ENCODE measurements at places on chromosomes 13 and 19.

DNA sequence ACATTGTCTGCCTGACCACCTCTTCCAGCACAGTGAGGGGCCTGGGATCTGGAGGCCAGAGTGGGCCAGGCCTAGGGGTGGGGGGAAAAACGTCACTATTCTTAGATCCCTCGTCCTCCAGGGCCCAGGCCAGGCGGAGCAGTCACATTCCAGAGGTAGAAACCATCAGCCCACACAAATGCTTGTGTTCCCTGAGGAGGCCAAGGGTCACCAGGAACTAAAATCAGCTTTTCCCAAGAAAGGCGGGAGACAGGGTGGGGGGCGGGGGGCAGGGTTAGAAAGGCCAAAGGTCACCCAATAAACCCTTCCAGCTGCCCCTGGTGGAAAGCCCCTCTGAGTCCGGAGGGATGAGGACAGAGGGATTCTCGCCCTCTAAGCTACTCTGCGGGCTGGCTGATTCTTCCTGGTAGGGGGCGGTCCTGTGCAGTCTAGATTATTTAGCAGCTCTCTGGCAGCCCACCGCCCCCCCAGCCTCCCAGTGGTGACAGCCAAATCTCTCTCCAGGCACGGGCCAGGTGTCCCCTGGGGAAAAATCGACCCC, 23.5 kb upstream of the CCL25 start:
- no peak for DNase-seq

DNA sequence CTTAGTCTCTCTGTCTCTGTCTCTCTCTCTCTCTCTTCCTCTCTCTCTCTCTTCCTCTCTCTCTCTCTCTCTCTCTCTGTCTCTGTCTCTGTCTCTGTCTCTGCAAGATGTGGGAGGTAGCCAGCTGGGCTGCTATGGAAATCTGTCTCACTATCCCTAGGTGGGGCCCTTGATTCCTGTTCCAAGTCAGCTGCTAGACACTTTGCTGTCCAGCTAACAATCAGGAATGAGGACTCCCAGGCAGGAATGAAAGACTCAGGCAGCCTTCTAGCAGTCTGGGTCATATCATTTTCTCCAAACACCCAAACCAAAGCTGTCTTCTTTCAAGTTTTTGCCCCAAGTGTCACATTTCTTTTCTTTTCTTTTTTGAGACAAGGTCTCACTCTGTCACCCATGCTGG, 23.2 kb downstream of the CATSPERD start:
- DNase-seq, result no peak

GRCh38 chr13:35768551-35768950, 292.1 kb upstream of the MAB21L1 start:
- DNase-seq, result peak; percentile 97

GRCh38 chr19:4357095-4357797, 13.9 kb downstream of the MPND start:
- no peak for DNase-seq

DNA sequence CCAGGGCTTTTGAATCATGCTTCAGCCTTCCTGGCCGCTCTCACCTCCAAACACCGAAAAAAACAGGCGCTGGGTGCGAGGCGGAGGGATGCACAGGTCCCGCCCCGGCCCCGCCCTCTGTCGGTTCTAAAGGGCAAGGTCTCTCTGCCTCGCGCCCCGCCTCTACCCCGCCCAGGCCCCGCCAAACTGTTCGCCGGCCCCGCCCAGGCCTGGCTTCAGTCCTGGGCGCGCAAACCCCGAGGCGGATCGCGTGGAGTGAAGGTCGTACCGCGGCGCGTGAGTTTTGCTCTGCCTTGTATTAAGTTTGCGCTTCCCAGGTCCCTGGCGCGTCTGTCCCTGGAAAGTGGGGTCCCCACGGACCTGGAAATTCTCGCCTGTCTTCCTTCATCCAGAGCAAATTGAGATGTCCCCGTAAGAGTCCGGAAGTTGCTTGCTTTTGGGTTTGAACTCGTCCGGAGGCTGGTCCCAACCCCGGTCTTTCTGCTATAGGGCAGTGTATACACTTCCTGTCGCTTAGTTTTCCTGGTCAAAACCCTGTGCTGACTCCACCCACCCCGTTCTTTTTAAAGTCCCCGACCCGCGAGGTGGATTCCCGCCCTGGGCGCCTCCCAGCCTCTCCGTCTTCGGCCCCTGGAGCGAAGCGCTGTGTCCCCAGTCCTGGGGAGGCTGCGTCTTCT, 8.4 kb downstream of the ZNF808 start:
- peak; percentile 71 for DNase-seq

- peak; percentile 29 for DNase-seq
These were observed 12.0 kb upstream of the NUMBL start for GRCh38 chr19:40702337-40703012.

GRCh38 chr13:80339912-80340650, 845 bp downstream of the SPRY2 start:
- no peak for DNase-seq

DNA sequence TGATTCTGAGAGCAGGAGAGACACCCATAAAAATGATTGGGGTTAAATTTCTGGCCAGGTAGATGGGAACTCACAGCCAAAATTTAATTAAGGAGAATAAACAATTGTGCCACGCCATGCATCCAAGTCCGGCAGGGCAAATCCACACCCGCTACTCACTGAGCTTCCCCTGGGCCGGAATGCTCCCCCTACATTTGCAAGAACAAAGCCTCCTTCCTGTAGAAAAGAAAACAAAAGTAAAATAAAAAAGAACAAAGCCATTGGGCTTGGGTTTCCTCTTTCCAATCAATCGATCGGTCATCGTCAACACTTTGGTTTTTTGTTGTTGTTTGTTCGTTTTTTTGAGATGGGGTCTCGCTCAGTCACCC, 30.2 kb upstream of the TFDP1 start:
- no peak for DNase-seq

GRCh38 chr13:35953537-35954206, 177.5 kb downstream of the DCLK1 start:
- peak; percentile 98 for DNase-seq

- peak; percentile 80 for DNase-seq
These were observed 10.9 kb upstream of the SPC24 start for GRCh38 chr19:11166281-11167142.

DNA sequence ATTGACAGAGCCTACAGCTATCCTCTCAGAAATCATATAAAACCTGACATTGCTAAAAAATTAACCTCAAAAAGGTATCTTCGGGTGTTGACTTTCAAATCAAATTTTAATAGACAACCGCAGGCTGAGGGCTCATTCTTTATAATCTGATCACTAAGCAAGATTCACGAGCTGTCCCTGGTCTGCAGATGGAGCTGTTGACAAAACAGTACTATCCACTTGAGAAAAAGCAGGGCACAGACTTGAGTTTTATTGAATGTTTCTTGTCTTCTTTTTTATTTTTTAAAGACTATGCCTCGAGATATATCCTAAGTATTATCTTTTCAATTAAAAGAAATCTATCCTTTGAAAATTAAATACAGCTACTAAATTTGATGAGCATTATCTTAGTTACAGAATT, 540.5 kb downstream of the PCDH9 start:
- no peak for DNase-seq

GRCh38 chr13:48975856-48976575, at the start of gene FNDC3A:
TSS of gene FNDC3A (plus strand) at chr13:48975912. CDS start at chr13:49006191, 30,279 bp downstream.
- DNase-seq, result peak; percentile 76

GRCh38 chr13:66915596-66916185, 314.4 kb downstream of the PCDH9 start:
- DNase-seq, result no peak

- peak; percentile 11 for DNase-seq
These were observed 38.3 kb downstream of the NDFIP2 start for GRCh38 chr13:79519255-79519654.

GRCh38 chr19:3319643-3320353, 46.6 kb upstream of the NFIC start:
- DNase-seq, result peak; percentile 41

GRCh38 chr19:33826521-33826920, 29.9 kb downstream of the KCTD15 start:
- DNase-seq, result no peak

GRCh38 chr13:72523049-72523448, 204.4 kb downstream of the MZT1 start:
- no peak for DNase-seq

- DNase-seq, result no peak
These were observed 410.9 kb downstream of the FOXO1 start for GRCh38 chr13:40255551-40255950.

GRCh38 chr19:33399081-33399744, 25.7 kb downstream of the CEBPG start:
- no peak for DNase-seq

DNA sequence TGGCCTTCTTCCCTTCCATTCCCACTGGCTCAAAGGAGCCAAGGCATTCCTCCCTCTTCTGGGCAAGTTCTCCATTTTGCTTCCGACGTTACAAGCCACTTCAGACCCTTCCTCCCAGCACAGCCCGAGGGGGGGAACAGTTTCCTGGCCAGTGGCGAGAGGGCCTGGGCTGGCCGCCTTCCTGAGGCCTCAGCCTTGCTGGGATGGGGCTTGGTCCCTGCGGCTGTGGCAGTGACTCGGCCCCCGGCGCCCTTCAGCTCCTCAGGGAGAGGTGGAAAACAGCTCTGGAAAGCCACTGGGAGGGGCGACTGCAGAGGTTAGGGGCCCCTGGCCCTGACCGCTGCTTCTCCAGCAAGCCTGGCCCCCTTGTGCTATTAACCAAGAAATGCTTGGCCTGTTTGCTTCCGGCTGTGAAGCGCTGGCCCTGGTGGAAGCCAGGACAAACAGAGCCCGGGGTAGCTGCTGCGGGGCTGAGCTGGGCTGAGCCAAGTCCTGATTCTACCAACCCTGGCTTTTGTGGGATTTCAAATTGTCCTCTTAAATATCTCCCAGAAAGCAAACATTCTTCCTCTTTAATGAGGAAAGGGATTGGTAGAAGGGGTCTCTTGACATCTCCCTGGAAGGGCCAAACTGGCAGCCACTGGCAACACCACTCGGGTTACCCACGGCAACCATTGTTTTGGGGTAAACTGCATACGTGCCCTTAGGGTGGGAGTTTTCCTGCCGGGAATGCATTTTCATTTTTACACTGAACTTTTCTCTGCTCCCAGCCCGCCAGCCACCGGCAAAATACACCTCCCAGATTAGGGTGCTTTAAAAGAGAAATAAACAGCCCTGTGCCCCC, 38.7 kb downstream of the C13orf46 start:
- no peak for DNase-seq

- DNase-seq, result no peak
These were observed 148.5 kb downstream of the GPC5 start for GRCh38 chr13:91546900-91547299.

- no peak for DNase-seq
These were observed 2.4 kb downstream of the MAG start for GRCh38 chr19:35294328-35294727.

- no peak for DNase-seq
These were observed 300.4 kb downstream of the DLEU7 start for GRCh38 chr13:50543141-50543540.

DNA sequence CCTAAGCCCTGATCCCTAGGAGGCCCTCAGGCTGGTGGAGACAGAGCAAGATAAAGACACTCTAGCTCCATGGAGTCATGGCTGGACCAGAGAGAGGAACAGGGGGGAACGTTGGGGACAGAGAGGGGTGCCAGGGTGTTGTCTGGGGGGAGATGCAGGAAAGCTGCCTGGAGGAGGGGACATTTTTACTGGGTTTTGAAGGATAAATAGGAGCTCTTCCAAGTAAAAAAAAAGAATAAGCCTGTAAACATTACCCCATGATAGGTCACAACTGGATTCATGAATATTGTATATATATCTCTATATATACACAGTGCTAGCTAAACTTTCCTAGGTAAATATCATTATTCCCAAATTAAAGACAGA, 714 bp downstream of the HSH2D start:
- DNase-seq, result no peak

- DNase-seq, result peak; percentile 35
These were observed 48.3 kb downstream of the LATS2 start for GRCh38 chr13:21012841-21013681.

DNA sequence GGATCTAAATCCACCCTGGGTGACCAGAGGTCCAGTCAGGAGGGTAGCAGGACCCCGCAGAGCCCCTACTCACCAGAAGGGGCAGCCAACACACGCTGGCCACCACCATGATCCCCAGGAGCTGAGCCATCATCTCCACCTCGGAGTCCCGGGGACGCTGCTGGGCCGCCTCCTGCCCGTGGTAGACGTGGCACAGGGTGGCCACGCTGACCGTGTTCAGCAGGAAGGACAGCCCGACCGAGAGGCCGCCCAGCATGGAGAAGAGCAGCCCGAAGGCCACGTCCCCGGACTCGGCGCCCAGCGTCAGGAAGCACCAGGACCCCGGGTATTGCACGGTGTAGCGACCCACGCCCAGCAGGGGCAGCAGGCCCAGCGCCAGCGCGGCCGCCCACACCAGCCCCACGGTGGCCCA, 6.9 kb downstream of the TBXA2R start:
- DNase-seq, result no peak

DNA sequence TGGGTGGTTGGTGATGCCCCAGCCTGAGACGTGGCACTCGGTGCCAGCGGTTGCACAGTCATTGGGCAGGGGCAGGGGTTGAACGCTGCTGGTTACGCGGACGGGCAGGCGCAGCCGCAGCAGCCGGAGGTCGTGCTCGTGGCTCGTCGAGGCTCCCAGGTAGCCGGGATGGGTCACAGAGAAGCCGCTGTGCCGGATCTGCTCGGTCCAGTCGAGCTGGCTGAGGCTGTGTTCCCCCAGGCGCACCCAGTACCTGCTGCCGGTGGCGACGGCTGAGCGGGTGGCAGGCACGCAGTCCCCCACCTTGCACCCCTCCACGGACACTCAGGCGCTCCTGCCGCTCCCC, 2.9 kb downstream of the KLK12 start:
- DNase-seq, result no peak

DNA sequence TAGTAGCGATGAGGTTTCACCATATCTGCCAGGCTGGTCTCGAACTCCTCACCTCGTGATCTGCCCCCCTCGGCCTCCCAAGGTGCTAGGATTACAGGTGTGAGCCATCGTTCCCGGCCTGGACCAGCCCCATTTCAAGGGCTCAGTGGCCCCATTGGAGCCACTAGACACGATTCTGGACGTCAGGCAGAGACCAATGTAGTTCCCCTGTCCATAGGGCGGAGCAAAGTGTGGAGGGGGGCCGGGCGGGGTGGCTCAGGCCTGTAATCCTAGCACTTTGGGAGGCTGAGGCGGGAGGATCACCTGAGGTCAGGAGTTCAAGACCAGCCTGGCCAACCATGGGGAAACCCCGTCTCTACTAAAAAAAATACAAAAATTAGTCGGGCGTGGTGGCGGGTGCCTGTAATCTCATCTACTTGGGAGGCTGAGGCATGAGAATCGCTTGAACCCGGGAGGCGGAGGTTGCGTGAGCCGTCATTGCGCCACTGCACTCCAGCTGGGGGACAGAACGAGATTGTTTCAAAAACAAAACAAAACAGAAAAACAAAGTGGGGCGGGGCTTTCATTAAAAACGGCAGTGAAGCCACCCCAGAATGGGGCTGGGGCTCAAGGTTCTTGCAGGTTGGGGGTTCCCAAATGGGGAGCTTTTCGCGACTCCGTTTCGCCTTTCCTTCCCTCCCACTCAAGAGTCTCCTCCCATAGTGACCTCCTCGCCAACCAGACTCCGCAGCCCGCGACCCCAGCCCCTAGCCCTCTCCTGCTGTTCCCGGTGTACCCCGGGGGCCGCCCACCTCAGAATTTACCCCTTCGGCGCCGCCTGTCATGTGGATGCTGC, 758 bp upstream of the TECR start:
- no peak for DNase-seq

- DNase-seq, result no peak
These were observed 156.9 kb downstream of the UGGT2 start for GRCh38 chr13:95896301-95896700.

- no peak for DNase-seq
These were observed 223.1 kb downstream of the MZT1 start for GRCh38 chr13:72504131-72504841.

GRCh38 chr13:112619730-112620631, 32.0 kb upstream of the TUBGCP3 start:
- DNase-seq, result peak; percentile 6
